Suppressor macrophage (primary cell): ENCODE measurements at places on chromosomes 16 and 17.
A peak's percentile ranks its signal among the peaks of the same experiment; 100 is the strongest.

- DNase-seq = no peak
Observed at GRCh38 chr17:13067629-13068303, 49.9 kb upstream of the ELAC2 start.

DNA sequence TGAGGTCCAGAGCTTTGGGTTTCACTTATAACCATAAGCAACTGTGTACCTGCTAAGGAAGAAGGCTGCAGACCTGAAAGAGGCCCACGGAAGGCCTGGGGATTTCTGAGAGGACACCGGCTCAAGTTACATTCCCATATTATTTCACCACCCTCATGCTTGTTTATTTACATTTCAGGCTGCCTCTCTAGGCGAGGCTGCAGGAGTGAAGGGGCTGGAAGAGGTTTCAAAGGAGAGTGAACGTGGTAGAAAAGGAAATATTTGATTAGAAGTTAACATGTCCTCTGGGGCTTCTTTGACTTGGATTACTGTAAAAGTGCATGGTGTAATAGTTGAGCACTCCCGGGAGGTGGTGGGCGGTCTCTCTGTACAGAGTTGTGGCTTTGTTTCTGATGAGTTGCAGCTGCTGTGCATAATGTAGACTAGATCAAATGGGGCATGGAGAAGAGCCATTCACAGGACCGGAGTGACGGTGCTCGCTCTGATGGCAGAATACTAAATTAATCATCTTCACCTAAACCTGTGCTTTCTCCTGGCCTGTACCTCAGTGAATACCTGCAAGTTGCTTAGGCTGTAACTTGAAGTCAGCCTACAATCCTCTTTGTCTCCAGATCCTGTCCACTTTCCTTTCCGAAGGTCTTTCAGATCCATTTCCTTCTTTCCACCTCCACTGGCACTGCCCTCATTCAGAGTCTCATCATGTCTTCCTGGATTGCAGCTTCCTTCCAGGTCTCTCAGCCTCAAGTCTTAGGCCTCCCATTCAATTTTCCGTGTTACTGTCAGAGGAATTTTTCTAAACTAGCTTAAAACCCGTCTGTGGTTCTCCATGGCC is 1.9 kb upstream of the CPD start:
- peak; percentile 74 for DNase-seq

DNA sequence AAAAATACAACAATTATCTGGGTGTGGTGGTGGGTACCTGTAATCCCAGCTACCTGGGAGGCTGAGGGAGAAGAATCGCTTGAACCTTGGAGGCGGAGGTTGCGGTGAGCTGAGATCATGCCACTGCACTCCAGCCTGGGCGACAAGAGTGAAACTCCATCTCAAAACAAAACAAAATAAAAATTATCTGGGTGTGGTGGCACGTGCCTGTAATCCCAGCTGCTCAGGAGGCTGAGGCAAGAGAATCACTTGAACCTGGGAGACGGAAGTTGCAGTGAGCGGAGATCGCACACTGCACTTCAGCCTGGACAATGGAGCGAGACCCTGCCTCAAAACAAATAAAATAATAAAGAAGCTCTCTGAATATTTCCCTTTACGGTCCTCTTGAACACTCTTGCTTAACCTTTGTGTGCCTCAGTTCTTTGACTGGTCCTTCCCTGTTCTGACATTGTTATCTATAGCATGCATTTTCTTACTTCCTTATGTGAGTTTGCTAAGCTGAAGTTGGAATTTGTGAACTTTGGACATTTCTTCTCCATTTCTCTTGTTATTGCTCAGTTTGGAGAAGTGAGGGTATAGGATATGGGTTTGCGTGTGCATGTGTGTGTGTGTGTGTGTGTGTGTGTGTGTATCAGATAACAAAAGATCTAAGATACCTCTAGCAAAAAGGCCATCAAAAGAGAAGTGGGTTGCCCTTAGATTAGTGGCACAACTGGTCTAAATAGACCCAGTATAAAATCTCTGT is 29.7 kb upstream of the WSB1 start:
- DNase-seq = peak; percentile 75

DNA sequence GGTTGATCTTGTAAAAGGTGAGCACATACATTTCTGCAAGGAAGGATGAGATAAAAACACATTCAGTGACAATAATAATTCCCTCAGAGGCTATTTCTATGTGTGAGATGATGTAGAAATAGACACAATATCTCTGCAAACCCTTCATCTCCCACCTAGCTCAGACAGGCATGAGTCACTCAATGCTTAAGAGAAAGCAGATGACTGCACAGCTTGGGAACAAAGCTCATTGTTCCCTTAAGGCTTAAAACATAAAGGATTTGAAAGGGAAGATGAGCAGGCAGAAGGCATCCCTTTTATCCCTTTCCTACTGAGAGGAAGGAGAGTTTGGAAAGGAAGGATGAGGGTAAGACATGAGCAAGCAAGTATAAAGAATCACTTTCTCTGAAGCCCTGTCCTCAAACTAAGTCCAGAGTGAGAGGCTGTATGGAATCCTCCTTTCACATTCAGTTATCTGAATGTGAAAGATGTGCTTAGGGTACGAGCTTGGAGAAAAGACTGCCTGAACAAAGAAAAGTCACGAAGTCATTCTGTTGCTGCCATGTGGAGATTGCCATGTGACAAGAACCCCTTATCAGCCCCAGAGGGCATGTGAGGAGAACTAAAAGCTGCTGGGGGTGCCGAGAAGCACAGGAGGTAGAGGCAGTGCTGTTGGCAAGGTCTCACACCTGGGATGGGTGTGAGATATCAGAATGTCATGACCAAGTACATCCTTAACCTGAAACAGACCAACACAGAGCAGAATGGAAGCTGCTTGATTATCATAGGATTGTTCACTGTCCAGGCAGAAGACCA is 58.2 kb downstream of the CNTNAP4 start:
- no peak for DNase-seq

- DNase-seq = no peak
Observed at GRCh38 chr17:66107731-66108130, 84.2 kb downstream of the CEP112 start.

GRCh38 chr17:59652119-59652518 is 32.4 kb downstream of the CLTC start:
- peak; percentile 18 for DNase-seq

GRCh38 chr17:77854083-77854758 is 104.3 kb upstream of the TNRC6C start:
- no peak for DNase-seq

GRCh38 chr17:27545562-27546229 is 85.3 kb upstream of the LGALS9 start:
- DNase-seq = no peak

DNA sequence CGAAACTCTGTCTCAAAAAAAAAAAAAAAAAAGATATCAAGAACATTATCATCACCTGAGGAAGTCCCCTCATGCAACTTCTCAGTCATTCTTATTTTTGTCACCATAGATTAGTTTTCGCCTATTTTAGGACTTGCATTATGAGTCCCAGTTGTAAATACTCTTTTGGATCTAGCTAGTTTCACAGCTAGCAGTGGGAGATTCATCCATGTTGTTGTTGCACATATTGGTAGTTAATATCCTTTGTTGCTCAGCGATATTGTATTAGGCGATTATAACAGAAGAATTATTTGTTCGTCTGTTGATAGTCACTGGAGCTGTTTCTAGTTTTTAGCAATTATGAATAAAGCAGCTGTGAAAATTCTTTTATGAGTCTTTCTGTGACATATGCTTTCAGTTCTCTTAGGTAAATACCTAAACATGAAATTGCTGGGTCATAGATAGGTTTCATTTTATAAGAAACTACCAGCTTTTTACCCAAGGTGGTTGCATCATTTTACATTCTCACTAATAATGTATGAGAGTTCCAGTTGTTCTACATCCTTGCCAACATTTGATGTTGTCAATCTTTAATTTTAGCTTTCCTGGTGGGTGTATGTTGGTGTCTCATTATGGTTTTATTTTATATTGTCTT is 40.7 kb upstream of the MAP3K14 start:
- DNase-seq = no peak

DNA sequence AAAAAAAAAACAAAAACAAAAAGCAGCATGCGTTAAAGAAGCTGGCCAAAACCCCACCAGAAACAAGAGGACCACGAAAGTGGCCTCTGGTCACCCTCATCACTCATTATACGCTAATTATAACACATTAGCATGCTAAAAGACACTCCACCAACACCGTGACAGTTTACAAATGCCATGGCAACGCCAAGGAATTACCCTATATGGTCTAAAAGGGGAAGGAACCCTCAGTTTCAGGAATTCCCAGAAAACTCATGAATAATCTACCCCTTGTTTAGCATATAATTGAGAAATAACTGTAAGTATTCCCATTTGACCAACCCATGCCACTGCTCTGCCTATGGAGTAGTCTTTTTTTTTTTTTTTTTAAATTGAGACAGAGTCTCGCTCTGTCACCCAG is 77.6 kb downstream of the EMP2 start:
- no peak for DNase-seq

DNA sequence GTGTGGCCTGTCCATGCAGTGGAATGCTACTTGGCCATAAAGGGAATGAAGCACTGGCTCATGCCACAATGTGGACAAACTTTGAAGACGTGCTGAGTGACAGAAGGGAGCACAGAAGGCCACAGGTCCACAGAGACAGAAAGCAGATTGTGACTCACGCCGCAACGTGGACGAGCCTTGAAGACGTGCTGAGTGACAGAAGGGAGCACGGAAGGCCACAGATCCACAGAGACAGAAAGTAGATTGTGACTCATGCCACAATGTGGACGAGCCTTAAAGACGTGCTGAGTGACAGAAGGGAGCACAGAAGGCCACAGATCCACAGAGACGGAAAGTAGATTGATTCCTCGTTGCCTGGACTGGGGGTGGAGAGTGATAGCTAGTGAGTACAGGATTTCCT is 19.2 kb downstream of the ZC3H18 start:
- DNase-seq = no peak

GRCh38 chr16:57736419-57737351 is 1.1 kb downstream of the KATNB1 start:
- peak; percentile 79 for DNase-seq

GRCh38 chr17:78105101-78105500 is 23.5 kb downstream of the TMC6 start:
- DNase-seq = no peak

- no peak for DNase-seq
Observed at GRCh38 chr16:71347146-71347545, 11.4 kb upstream of the CALB2 start.

- DNase-seq = no peak
Observed at GRCh38 chr17:44981221-44981968, 13.3 kb upstream of the C1QL1 start.

DNA sequence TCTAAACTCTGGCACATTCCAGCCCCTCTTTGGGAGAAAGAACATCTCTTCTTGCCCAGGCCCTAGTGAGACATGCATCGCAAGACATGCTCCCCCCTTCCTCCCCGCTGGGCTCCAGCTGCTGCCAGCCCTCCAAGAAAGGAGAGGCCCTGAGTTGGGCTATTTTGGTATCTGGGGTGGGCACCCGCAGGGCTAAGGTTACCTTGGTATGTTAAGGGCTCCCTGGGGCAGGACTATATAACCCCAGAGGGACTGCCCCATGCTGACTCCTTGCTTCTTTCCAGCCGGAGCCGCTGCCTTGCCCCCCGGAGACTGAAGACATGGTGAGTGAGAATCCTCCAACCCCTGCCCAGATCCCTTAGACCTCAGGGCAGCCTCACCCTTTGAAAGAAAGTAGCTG is at the start of gene MYL11:
Gene MYL11 (plus strand): TSS at position 265 of the 400 bp plus-strand sequence. CDS start 56 bp downstream, at position 321.
- no peak for DNase-seq

GRCh38 chr17:42340691-42341127 is 47.5 kb downstream of the STAT3 start:
- DNase-seq = no peak

DNA sequence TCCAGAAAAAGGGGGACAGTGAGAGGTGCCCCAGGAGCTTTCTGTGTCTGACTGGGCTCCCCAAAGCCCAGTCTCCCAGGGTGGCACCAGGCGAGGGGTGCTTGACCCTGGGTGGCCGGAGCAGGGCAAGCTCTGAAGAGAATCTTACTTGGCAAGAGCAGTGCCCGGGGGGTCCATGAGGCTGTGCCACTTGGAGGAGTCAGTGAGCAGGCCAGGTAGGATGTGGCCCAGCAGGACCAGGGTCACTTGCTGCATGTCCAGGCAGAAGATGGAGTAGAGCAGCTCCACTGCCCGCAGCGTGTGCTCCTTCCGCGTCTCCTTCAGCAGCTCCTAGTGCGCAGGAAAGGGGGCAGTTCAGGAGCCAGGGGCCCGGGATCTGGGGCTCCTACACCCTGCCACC is 7.3 kb downstream of the CSF3 start:
- DNase-seq = no peak
